ENCODE measurements at places on chromosomes 11 and 22.

DNA sequence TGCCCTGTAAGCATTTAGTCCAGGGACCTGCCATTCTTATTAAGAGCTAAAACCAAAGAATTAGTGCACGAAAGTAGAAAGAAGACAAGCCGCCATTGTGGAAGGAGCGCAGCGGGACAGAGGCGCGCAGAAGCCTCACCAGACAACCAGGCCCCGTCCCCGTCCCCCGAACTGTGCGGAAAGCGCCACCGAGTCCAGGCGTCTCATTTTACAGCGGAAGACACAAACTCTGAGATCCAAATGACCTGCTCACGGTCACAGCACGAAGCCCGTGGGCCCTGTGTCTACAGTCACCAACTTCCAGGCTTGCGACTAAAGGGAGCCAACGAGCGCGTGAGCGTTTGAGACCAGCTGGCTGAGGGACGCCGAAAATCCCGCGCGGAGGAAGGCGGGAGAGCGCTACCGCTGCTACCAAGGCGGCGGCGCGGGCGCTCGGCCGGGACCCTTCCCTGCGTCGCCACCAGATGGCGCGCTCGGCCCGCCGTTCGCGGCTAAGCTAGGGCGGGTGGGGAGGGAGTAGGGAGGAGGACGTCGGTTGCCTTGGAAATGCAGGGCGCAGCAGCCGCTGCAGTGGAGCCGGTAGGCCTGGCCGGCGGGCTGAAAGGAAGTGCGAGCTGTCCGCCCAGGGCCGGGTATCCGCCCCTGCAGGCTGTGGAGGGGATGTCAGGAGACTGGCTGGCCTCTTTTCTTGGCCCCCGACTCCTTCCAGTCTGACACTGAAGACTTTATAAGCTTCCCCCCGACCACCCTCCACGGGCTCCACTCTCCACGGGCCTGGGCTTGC, 434 bp upstream of the CCDC83 start:
- peak; percentile 95 for DNase-seq

DNA sequence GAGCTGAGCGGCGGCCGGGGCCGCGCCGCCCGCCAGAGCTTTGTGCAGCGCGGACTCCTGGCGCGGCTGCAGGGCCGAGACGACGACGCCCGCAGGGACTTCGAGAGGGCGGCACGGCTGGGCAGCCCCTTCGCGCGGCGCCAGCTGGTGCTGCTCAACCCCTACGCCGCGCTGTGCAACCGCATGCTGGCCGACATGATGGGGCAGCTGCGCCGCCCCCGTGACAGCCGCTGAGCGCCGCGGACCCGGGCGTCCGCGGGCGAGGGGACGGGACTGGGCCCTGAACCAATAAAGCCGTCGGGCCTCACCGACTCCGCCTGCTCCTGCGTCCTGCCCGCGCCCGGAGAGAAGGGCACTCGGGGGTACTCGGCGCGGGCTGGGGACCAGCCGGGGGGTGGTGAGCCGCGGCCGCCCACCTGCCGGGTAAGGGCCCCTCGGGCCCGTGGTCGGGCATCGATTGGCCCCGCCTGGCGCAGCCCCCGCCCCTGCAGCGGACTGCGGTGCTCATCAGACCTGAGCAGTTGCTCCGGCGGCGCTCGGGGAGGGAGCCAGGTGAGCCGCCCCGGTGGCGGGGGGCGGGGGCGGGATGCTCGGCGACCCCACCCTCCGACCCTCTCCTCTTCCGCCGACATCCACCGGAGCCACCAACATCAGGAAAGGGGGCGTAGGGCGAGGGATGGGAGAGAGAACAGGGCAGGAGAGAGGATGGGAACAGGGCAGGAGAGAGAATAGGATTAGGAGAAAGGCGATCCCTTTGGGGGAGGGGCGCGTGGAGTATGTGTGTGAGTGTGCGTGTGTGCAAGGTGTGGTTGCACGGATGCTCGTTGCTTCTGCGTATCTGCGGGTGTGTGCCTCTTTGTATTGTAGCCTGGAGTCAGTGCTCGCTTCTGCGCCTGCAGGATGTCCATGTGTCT, at the start of gene TMEM25:
TSS of gene TMEM25 (plus strand) at position 510 of the 914 bp plus-strand sequence. CDS start 610 bp downstream, outside the sequence.
- DNase-seq: peak; percentile 82

DNA sequence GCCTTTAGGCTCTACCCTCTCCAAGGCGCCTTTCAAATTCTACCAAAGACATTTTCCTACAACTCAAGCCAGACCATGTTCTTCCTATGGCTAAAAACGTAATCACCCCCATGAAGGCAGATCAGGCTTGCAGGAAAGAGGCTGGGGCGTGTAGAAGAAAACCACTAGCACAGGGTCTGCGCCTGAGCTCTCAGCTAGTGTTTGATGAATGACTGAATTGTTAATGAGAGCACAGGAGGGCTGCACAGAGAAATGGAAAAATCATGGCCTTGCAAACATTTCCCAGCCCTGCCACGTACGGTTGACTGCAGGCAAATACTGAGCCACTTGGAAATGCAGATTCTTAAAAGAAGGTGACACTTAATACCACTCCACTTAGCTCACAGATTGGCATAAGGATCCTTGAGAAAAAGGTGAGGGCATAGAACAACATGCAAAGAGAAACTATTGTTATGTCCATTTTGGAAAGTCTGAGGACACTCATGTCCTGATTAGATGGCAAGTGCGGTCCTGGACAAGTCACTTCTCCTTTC, 148.6 kb downstream of the NXPE2 start:
- DNase-seq: no peak

- no peak for DNase-seq
Measured at GRCh38 chr11:124109377-124109776, 5.9 kb upstream of the VWA5A start.

GRCh38 chr22:36644333-36644757, 59.2 kb downstream of the CACNG2 start:
- DNase-seq: peak; percentile 31

GRCh38 chr11:126477535-126478305, 122.2 kb downstream of the ST3GAL4 start:
- peak; percentile 37 for DNase-seq

GRCh38 chr22:40415531-40416266, 45.3 kb downstream of the SGSM3 start:
- DNase-seq: no peak

- peak; percentile 35 for DNase-seq
Measured at GRCh38 chr11:34044664-34045485, 6.7 kb upstream of the CAPRIN1 start.

DNA sequence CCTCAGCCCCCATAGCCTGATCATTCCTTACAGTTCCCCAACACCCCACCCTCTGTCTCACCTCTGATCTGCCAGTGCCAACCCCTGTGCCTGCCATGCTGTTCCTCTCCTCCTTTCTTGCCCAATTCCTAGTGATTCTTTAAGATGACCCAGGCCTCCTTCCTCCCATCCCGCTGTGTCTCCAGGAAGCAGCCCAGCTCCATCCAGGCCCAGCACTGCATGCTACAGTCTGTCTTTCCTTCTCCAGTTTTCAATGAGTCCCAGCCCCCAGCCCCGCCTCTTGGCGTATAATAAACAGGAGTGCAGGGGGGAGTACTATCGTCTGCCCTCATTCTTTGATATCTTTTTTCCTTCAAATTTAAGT, 12.3 kb downstream of the LTBP3 start:
- DNase-seq: no peak

DNA sequence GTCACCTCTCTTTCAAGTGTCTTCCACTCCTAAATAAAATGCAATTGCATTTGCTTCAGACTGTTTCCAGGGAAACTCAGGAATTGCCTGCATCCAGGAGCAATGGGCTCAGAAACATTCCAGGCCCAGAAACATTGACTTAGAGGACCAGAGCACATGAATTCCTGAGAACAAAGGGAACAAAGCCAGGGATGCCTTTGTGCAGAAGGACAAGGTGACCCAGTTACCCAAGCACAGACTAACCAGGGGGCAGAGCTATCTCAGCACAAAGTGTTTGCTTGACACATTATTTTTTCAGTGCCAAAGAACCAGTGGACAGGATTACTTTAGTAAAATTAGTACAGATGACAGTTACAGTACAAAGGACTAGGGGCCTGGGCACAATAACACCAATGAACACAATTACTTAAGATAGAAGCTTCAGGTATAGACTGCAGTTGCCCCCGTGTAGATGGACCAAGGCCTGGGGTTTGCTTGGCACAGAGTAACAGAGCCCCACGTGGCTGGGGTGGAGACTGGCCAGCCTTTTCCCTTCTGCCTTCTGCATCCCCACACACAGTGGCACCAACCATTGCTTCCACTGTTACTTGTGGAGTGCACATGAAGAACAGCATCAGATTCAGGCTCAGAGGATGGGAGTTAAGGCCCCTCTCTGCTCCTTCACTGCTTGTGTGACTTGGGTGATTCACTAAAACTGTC, 500.8 kb downstream of the INSC start:
- no peak for DNase-seq

- no peak for DNase-seq
Measured at GRCh38 chr11:58530236-58530635, 22.3 kb upstream of the OR5B21 start.

DNA sequence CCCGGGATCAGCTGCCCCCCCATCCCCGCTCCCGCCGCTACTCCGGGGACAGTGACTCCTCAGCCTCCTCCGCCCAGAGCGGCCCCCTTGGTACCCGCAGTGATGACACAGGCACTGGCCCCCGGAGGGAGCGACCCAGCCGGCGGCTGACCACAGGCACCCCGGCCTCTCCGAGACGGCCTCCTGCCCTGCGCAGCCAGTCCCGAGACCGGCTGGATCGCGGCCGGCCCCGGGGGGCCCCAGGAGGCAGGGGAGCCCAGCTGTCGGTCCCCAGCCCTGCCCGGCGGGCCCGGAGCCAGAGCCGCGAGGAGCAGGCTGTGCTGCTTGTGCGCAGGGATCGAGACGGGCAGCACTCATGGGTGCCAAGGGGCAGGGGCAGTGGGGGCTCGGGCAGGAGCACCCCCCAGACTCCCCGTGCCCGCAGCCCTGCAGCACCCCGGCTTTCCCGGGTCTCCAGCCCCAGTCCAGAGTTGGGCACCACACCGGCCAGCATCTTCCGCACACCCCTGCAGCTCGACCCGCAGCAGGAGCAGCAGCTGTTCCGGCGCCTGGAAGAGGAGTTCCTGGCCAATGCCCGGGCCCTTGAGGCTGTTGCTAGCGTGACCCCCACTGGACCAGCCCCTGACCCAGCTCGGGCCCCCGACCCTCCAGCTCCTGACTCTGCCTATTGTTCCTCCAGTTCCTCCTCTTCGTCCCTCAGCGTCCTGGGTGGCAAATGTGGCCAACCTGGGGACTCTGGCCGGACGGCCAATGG, 3.9 kb downstream of the RASL10A start:
- DNase-seq: no peak

DNA sequence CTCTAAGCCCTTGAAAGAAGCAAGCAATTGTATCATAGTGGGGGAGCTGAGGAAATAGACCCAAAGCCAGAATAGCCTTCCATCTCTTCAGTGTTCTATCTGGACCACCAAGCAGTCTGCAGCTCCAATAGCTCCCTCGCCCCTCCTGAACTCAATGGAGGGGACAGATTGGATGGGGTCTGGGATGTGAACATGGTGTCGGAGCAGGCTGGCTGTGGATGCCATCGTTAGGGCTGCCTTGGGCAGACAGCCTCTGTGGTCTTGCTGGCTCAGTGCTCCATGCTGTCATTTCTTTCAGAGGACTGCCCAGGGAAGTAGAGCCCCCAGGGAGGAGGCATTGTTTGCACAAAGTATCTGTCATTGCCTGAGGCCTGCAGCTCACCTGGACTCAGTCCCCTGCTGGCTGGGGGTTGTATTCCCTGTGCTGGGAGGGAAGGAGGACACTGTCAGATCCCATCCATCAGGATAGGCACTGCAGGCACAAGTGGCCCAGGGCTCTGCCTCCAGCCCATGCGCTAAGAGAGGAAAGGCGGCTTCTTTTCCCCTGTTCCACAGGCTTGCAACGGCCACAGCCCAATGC, 537.7 kb downstream of the BUD13 start:
- no peak for DNase-seq

DNA sequence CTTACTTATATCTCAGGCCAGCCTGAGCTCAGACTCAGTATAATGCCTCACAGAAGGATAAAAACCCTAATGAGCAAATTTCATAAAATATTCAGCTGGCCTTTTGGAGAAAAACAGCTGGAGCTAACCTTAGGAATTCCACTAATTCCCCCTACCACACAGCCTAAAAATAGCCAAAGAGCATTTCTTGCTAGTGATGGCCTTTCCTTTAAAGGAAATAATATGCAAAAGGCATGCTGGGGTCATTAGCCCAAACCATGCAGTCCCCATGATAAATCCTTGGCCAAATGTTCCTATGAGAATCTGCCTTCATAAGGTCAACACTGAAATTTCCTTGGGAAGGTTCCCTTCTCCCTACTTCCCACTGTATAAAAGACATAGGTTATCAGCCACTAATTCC, 38.2 kb downstream of the SYTL2 start:
- DNase-seq: no peak

DNA sequence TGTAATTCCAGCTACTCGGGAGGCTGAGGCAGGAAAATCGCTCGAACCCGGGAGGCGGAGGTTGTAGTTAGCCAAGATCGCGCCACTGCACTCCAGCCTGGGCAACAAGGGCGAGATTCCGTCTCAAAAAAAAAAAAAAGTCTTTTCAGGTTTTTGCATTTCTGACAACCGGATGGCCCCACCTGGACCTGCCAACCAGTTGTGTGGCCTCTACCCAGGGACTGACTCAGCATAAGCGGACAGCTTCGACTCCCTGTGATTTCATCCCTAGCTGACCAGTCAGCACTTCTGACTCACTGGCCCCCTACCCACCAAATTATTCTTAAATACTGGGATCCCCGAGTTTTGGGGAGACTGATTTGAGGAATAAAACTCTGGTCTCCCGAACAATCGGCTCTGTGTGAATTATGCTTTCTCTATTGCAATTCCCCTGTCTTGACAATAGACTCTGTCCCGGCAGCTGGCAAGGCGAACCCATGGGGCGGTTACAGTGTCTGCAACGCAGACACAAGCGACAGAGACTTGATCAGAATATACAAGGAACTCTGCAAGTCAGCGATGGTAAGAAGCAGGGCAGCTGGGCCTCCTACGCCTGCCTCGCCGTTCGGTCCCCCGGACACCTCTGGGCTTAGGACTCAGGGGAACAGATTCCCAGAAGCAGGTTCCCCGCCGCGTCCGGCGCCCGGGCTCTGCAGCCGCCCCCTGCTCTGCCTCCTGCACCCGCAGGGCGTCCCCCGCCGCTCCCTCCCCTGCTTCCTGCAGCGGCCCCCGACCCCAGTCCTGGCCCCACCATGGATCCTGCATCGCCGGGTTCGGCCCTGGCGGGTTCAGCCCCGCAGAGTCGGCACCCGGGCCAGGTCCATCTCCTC, 741 bp upstream of the TALDO1 start:
- peak; percentile 49 for DNase-seq

DNA sequence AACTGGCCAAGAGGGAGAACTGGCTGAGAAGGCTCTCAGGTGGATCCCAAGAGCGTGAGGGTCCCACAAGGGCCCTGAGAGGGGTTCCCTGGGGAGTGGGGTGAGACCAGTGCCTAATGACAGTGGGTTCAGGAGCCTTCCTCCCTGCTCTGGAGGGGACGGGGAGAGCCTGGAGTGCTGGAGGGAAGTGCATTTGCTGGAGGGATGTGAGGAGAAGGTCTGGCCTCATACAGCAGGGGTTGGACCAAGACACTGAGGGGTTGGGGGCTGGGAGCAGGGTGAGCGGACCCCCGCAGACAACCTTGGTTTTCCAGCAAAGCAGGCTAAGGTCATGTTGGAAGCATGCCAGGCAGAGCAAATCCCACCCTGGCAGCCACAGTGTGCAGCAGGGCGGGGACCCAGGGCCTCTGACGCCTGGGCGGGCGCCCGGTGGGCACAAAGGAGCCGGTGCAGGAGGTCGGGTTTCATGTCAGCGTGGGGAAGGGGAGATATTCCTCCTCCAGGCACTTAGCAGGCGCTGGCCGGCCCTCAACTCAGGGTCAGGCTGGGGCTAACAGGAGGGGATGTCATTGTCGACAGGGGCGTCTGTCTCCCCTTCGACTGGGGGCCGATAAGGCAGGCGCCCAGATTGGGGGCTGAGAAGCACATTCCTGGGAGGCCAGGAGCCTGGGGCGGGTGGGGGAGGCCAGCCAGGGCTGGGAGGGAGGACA, 3.1 kb upstream of the DERL3 start:
- no peak for DNase-seq

GRCh38 chr11:36311926-36312595, 16.0 kb downstream of the PRR5L start:
- DNase-seq: no peak
